ENCODE measurements at places on chromosomes 4 and X.

DNA sequence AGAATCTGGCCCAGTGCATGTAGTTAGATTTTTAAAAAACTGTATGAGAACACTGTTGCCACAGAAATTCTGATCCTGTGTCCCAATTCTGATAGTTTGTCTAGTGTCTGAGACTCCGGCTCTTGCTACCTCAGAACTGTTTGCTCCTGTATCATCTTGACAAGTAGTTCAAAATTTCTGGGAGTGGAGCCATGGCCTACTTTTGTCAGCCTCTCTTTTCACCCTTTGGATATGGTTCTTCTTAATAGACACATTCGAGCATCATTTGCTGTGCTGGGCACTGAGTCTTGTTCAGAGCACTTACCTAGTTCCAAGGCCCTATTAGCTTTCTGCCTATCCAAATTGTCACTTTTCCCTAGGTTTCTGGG is 46.9 kb downstream of the ATP10D start:
- no peak for DNase-seq

DNA sequence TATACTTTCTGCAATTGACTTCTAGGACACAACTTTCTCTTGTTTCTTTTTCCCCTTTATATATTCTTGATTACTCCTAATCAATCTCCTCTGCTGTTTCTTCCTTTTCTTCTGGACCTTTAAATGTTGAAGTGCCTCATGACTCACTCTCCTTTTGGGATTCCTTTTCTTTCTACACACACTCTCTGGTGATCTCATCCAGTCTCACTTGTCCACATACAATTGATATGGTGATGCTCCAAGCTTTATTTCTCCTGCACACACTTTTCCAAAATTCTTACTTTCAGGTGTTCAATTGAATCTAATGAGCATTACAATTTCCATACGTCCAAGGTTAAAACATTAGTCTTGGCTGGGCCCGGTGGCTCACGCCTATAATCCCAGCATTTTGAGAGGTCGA is 794.8 kb upstream of the EPHA5 start:
- DNase-seq, result no peak

DNA sequence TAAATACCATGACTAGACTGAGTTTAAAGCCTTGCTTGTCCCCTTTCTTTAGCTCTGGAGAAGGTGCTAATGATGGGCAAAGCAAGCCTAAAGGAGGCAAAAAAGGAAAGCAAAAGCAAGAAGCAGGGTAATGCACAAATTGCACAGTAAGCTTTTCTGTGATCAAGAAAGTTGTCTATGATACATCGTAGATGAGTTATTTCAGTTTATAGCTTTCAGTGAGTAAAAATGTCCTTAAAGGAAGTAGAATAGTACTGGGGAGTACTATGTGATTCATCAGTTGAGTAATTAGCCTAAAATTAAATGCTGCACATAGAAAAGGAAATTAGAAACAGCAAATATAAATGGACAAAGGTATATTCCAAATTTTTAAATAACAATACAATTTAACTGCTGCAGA is 50.2 kb upstream of the PDE5A start:
- no peak for DNase-seq

DNA sequence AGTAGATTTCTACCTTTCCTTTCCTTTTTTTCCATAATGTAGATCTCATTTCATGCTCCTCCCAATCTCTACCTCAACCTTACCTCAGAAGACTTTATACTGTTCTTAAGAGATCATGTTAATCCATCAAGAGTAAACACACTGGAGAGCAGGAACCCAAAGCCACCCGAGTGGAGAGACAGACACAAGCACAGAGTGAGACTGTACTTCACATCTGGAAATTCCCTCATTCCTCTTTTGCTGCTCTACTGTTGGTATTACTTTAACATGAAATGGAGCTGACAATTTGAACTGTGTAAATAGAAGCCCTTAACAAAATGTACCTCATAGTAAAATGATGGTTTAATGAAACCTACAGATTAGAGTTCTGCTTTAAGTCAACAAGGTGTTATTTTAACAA is 105.7 kb upstream of the RASGEF1B start:
- no peak for DNase-seq

DNA sequence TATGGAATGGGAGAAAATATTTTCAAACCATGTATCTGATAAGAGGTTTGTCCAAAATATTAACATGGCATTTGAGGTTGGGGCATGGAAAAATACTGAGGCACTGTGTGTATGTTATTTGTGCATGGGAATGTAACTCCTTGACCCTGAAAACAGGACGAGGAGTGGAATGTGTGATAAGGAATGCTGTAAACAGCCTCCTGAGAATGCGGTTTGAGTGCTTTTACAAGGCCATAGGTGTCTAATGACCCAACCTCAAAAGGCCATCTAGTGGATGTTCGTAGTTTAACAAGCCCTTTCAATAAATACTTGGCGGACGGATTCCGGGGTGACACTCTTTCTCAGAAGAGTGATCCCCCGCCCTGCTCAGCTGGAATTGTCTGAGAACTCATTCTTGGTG is 162.9 kb upstream of the USP9X start:
- DNase-seq, result no peak

- DNase-seq, result no peak
These were observed 212.9 kb downstream of the PDHA2 start for GRCh38 chr4:96052827-96053226.

- DNase-seq, result no peak
These were observed 106.2 kb downstream of the SYTL5 start for GRCh38 chrX:38112566-38112965.

DNA sequence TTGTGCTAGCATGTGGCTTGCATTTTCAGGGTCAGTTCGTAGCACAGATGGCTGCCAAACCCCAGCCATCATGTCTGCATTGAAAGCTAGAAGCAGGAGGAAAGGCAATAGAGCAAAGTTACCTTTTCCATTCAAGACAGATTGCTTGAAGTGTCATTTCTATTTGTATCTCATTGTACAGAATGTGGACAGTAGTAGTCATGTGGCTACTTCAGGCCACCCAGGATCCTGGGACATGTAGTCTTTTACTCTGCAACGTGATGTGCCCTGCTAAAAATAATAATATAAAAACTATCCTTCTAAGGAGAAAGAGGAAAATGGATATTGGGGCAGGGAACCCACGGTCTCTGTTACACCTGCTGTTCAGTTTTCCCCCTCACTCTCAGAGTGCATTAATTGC is 118.4 kb downstream of the RAPGEF2 start:
- no peak for DNase-seq

- DNase-seq, result no peak
These were observed at the start of gene CLTRN for GRCh38 chrX:15664487-15665444. Gene CLTRN, minus strand, starts transcription at chrX:15664805. Its CDS starts 30 bp downstream, at chrX:15664775.

DNA sequence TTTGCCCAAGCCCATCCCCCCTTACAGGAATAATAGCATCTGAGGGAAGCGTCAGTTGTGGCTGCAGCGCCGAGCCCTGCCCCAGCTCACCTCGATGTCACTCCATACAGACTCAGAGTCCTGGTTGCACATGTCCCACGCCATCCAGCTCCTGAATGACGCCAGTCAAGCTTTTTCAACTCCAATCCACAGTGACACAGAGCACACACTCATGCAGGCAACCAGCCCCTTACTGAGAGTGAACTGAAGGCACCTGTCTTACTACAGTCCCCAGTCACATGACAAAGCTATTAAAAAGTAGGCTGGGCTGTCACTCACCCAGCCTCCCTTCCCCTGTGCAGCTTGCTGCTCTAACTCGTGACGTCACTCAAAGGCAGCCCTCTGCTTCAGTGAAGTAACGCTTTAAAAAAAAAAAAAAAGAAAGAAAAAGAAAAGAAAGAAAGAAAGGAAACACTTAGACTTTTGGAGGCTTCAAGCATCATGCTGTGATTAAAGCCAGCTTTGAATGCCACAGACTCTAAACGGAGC is at the start of gene PPARGC1A:
Gene PPARGC1A (minus strand): TSS at position 234 of the 528 bp plus-strand sequence. CDS start 90 bp downstream, at position 144.
- DNase-seq, result no peak

- no peak for DNase-seq
These were observed 66.7 kb downstream of the STAG2 start for GRCh38 chrX:124028182-124028581.

- DNase-seq, result no peak
These were observed 399.9 kb downstream of the GASK1B start for GRCh38 chr4:157772907-157773306.

DNA sequence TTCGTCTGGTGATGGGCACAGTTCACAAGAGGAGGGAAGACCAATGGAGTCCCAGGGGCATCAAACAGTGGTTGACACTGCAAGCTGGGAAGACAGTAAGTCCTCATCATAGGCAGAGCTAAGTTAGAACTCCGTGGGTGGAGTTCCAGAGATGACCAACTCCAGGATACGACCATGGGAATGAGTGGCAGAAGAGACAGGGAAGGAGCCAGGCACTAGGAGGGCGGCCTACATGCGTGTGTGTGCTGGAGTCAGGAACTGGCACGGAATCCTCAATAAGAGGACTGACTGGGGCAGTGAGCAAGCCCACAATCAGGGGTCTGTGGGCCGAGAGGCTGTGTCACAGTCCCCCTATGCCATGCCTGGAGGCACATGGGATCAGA is 30.4 kb upstream of the IRAK1 start:
- DNase-seq, result no peak

DNA sequence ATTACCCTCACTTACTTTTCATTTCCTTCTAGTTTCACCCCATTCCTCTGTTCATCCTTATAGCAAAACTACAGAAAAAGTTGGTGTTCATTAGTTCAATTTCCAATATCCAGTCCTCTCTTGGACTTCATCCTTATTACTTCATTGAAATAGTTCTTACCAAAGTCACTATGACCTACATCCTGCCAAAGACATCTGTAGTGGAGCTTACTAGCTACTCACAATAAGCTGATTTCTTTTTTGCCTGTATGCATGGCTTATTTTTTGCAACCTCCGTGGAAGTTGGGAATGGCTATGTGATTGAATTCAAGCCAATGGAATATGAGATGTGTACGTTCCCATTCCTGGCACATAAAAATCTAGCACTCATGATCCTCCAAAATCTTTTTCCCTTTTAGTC is 4.6 kb upstream of the CDKL2 start:
- DNase-seq, result no peak

- DNase-seq, result no peak
These were observed 95.7 kb downstream of the RBMX2 start for GRCh38 chrX:130497531-130497930.

DNA sequence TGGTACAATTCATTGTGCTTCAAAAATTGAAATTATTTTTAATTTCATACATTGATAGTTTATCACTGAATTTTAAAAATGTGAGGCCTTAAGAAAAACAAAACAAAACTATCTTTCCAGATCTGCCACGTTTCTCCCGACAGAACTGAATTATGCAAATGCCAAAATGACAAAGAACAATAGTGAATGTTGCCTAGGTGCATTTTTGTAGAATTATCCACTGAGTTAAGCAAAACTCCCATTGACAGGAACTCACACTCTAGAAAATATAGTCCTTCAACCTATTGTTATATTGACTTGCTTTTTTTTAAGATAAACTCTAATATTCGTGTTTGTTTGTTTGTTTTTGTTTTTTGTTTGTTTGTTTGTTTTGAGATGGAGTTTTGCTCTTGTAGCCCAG is 6.5 kb downstream of the PCGF3 start:
- DNase-seq, result no peak

GRCh38 chr4:14726877-14727361 is 275.4 kb upstream of the CPEB2 start:
- DNase-seq, result no peak

GRCh38 chr4:1615786-1616556 is 68.1 kb downstream of the FAM53A start:
- no peak for DNase-seq

GRCh38 chr4:86895692-86896488 is 3.7 kb upstream of the C4orf36 start:
- DNase-seq, result no peak

GRCh38 chr4:1239950-1240307 is 9.0 kb downstream of the CTBP1 start:
- no peak for DNase-seq

DNA sequence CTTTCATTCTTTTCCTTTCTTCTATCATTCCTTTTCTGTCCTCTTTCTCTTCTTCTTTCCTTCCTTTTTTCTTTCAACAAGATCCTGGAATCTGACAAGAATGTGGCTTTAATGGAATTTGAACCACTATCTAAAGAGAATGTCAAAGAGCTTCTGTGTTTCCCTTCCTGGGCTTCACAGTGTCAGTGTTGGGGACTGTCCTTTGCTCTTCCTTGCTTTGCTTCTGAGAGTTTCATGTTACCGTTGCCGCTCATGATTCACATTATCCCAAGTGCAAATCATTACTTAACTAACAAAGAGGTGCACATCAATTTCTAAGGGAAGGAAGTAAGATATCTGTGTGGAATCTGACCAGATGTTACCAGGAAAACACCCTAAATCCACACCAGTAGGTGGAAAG is 90.5 kb upstream of the DDIT4L start:
- no peak for DNase-seq

GRCh38 chr4:5972571-5972970 is 45.7 kb downstream of the C4orf50 start:
- DNase-seq, result no peak

DNA sequence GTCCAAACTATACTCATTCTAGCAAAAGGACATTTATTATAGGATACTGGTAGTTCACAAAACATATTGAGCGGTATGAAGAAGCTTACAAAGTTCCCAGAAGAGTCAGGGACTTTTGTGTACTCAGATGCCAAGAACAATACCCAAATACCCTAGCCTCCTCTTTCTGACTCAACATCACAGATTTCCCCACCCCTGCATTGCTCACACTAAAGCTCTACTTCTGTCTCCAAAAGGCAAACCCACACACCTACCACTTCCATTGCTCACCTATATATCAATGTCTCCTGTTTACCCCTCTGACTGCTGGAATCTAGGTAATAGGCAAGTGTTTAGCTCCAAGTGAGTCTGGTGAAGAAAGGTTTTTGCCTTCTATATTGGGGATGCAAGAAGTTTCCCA is 100.7 kb upstream of the HCCS start:
- DNase-seq, result no peak

DNA sequence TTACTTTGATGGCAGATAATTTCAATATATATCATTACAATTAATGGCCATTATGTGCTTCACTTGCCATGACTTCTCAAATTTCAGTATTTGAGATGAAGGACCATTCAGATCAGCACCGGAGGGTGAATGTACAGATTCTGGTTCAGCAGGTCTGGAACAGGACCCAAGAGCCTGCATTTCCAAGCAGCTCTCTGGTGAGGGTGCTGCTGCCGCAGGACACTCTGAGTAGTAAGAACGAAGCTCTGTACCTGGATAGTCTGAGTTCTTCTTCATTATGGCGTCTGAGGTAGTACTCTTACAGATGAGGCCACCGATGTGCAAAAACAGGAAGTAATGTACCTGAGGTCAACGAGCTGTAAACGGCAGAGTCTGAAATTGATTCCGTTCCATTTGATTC is 228.2 kb downstream of the FBXW7 start:
- DNase-seq, result no peak

Measured in T-helper 22 cell (primary cell).